T-helper 9 cell (primary cell): ENCODE measurements at places on chromosomes 3 and 15.

DNA sequence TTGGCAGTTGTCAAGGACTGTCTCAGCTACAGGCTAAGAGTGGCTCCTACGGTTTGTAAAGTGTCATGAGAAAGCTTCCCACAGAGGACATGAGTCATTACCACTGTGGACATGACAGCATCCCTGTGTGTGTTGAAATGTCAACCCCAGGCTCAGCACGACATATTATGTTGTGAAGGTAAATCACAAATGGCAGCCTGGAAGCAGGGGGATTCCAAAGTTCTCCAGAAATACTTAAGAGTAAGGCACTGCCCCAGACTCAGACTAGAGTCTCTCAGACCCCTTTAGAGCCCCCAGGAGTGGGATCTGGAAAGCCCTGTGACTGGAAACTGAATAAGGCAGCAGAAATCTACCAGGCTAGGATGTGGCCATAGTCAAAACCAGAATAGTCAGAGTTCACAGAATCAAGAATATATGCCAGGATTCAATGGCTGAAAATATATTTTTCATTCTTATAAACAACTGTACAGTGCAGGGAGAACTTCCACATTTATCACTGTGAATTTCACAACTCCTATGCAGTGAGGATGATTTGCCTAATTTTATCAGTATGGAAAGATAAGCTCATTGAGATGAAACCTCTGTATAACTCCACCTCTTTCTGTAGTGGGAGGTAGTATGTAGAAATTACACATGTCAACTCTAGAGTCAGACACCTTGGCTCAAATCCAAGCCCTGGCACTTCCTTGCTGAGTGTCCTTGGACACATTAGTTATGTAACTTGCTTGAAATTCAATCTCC is 237.1 kb upstream of the CFAP20DC start:
- DNase-seq = no peak

DNA sequence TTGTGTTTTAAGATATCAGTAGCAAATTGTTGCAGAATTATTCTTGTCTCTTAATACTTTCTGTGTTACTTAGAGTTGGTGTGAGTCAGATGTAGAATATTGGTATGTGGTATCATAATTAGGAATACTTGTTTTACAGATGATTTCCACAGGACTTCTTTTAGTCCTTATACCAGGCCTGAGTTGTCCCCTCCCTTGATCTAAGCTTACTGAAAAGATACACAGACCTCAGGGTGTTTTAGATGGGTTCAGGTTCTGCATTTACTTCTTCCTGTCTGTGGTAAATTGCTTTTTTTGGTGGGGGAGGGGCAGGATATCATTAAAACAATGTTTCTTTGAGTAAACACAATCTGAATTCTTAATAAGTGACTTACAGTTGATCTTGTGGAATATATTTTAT is 14.2 kb downstream of the DZIP3 start:
- DNase-seq = no peak

DNA sequence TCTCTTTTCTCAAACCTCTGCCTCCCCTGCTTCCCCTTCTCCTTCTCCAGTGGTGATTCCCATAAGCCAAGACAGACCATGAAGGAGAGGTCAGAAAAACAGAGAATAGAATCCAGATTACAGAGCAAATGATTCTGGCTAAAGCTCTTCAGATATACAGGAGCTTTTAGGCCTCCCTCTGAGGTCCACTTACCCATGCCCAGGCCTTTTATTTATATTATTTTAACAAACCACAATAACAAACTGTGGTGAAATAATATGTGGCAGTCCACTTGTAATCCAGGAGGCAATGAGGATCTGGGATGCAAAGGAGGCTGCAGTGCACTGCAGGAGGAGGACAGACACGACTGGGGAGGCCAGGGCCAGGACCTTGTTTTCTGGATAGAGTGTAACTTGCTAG is 104.1 kb downstream of the STAC start:
- no peak for DNase-seq

DNA sequence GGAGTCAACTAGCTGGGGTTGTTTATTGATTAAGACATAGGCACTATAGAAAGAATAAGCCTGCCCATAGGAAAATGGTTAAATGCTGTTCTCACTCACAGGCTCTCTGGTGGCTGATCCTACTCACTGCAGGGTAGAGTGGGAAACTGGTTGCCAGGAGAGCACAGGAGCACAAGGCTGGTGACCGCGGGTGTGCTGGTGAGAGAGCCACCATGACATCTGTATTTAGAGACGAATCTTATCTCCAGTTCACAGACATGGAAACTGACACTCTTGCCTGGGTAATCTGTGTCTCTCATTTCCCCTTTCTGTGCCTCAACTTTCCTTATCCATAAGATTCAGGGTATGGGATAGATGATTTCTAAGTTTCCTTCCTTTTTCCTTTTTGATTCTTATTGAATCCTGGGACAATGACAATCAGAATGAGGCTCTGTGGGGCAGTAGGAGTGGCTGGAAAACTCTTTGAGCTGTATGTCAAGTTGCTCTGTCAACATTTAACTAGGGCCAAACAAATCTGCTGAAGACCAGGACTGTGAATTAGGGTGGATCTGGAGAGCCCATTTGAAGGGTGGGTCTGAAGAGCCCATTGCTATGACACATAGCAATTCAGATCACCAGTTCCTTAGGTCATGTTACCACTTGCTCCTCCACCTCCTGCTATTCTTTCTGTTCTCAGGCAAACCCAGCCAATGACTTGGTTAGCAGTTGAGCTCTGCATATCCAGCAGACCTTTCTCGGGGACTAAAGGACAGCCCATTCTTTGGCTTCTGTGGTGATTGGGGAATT is 286.1 kb upstream of the TBL1XR1 start:
- DNase-seq = no peak

DNA sequence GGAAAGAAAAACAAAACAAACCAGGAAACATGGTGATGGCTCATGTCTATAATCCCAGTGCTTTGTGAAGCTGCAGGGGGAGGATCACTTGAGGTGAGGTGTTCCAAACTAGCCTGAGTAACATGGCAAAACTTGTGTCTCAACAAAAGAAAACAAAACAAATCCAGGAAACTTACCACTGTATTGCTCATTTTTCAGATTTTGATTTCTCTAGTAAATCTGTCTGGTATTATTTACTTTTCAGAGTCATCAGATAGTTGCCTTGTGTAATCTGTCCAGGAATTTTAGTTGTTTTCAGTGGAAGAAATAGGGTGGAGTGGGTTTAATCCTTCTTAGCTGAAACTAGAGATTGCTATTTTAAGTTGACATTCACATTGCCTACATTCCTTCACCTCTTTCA is 91.8 kb upstream of the ALCAM start:
- DNase-seq = no peak

DNA sequence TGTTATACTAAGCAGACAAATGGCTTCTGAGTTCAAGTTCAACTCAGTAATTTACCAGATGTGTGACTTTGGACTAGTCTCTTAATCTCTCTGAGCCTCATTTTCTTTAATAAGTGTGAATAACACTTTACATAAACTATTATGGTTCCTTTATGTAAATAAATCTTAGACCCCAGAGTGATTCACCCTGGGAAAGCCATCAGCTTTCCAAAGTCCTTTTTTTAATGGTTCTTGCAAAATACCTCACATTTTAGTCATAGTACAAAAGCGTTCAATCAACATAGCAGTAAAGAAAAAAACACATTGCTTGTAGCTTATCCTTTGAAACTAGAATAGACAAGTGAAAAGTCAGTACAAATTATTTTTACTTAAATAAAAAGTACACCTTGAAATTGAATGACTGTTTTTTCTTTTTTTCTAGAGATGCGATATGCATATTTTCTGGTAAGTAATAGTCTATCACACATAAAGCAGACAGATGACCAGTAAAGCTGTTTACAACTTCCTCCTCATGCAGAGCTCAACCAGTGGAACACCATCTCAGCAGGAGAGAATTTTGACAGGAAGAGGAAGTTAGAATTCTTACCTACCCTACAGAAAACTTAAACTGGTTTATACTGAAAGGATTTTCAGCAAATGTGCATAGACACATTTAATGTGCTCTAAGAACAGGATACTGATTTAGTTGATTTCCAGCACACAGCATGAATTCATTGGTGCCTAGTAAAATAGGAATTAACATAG is 123.0 kb upstream of the AGBL1 start:
- DNase-seq = no peak

- DNase-seq = no peak
Measured at GRCh38 chr15:92869263-92869940, 30.7 kb upstream of the CHD2 start.

DNA sequence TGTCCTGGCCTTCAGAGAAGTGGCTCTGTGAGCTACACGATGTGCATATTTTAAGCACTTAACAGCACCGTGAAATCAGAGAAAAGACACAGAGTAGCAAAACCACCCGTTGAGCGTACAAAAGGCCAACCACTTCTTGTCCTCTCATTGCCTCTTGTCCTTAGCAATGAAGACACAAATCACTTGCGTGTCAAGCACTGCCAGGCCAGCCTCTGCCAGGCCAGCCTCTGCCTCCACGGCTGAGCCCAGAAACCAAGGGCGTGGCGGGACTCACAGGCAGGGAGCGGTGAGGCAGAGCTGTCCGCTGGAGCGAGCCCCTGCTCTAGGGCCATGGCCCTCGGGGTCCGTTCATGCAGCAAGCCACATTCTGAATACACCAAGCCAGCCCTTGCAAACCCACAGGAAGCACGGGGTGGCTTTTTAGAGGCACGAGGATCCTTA is 4.0 kb downstream of the MUC4 start:
- DNase-seq = no peak

- no peak for DNase-seq
Measured at GRCh38 chr15:63869371-63870042, 35.8 kb upstream of the HERC1 start.

DNA sequence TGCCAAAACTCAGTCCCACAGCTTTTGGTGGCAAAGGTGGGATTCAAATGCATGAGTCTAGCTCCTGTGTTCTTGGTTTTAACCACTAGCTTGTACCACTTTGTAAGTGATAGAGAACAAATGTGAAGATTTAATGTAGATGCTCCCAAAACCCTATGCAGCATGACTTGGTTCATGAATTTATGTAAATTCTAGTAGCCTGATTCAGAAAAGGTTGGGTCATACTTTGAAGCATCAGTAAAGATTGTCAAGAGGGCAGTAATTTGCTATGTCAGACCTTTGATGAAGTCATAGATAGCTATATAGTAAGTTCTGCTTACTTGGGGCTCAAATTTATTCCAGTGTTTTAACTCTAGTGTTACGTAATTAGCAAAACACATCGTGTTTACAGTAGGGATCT is 75.6 kb downstream of the VPS8 start:
- no peak for DNase-seq

DNA sequence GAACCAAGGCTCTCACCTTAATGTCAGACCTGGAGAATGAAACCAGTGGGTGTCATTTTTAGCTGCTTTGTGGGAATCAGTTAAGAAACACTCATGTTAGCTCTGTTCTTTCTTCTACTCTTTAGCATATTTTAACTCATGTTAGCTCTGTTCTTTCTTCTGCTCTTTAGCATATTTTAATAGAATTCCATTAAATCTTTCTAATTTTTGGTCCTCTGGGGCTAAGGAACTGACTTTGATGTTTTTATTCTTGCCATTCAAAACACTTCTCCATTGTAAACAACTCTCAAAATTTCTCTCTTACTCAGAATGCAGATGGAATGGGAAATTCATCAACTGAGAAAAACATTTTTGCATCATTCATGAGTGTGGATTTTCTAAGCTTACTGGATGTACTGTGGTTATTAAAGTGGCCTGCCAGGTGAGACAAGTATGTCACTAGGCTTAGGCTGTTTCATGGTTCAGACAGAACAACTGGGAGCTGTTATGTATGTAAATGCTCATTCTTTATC is 680.6 kb downstream of the ROBO2 start:
- no peak for DNase-seq

DNA sequence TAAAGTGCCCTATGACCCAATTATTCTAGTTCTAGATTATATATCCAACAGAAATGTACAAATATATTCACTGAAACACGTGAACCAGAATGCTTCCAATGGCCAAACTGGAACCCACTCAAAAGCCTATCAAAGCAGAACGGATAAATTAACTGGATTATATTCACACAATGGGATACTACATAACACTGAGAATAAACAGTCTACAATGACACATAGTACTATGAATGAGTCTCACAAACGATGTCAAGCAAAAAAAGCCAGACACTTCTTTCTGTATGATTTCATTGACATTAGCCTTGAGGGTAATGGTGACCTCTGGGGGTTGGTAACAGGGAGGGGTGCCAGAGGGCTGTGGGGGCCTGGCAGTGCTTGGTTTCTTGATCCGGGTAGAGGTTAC is 50.9 kb upstream of the HACD2 start:
- no peak for DNase-seq

DNA sequence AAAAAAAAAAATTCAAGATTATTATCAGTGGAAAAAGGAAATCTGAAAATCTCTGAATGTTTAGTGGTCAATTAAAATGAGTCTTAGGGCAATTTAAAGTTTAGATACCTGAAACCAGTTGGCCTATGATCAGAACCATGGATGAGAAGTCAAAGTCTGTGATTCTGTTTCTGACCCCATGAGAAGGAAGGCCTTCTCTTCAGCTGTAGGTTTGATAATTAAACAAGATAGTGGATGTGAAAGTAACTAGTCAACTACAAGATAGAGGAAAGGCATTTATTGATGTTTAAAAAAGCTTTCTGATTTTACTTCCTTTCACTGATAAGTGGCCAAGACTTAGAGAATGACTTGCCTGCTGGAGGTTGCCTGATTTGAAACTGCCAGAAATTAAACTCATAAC is 8.7 kb downstream of the PLS1 start:
- no peak for DNase-seq

DNA sequence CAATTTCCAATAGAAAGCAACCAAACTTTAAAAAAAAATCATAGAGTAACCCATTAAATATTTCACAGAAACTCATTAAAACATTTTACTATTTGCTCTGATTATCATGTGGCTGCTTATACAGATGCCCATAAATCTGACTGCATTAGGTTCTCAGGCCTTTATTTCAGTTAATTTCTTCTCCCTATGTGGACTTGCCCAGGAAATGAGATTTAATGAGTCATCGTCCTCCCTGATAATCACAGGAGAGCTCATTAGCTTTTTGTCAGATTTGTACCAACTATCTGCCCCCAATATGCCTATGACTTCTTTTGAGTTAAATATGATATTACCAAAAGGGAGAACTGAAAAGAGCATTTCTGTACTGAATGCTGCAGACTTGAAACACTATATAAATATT is 168.0 kb downstream of the FOXB1 start:
- no peak for DNase-seq

DNA sequence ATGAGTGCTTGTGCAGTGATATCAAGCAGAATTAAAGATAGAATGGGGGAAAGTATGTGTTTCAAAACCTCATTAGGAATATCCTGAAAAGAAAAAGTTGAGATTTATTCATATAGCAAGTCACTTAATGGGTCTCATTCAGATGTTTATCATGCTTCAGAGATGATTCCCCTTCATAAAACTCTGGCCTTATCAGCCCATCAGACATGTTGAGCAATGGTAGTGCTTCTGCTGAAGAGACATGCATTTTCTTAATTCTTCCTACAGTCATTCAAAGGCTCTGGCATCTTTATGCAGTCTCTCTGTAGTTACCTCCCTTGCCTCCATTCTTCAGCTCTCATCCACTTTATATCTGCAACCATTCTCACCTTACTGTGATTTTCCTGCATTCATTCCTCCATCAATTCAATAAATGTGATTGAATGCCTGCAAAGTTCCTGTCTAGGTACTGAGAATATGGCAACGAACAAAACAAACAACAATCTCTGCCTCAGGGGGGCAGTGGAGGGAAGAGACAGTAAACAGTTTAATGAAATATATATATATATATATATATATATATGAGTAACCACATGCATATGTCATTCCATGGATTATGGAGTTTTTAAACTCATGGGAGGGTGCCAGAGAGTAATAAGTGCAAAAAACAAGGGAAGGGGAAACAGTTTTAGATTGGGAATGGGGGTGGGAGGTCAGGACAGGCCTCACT is 138.5 kb downstream of the NECTIN3 start:
- DNase-seq = no peak
